ENCODE measurements at places on chromosomes 7 and 10.
A peak's percentile ranks its signal among the peaks of the same experiment; 100 is the strongest.

GRCh38 chr10:70115948-70116682 is 16.5 kb downstream of the AIFM2 start:
- DNase-seq: peak; percentile 76

GRCh38 chr7:90216080-90216674 is 4.6 kb downstream of the STEAP2 start:
- DNase-seq: no peak

- no peak for DNase-seq
These were observed 62.5 kb downstream of the GTF2IRD1 start for GRCh38 chr7:74516214-74516613.

DNA sequence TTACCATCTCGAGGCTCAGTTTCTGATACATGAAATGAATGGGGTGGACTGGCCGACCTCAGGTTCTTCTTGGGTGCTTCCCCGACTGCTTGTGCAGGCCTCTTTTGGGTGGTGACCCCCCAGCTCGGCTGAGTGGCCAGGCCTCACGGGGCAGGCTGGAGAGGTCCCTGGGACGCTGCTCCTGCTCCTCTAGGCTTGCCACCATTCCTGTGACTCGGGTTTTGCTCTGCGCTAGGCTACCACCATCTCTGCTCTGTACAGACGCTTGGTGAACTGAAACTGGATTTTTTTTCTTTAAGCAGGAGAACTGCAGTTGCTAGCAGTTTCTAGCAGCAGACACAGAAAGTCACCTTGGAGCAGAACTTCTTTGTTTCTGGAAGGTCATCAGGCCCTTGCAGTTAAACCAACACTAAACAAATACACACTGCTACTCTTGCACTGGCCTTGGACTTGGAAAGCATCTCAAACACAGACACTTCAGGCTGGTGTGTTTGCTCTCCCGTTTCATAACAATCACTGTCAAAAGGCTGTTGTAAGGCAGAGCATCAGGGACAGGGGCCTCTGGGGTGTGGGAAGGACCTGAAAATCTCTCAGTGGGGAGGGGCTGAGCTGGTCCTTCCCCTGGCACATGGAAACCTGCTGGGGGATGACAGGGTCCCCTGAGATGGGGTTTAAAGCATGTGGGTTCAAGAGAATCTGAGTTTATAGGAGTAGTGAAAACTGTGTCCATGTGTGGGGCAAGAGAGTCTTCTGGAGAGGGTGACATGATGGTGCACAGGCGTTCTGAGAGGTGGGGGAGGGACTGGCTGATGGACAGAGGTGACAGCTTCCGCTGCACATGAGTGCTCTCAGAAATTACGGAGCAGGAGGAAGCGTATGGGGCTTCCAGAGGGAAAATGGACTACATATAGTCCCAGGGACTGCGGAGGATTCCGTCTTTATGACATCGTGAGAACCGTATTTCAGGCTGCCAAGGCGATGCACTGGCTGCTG is 35.0 kb upstream of the GIMAP8 start:
- no peak for DNase-seq

GRCh38 chr7:25389489-25390106 is 161.3 kb upstream of the NPVF start:
- no peak for DNase-seq

DNA sequence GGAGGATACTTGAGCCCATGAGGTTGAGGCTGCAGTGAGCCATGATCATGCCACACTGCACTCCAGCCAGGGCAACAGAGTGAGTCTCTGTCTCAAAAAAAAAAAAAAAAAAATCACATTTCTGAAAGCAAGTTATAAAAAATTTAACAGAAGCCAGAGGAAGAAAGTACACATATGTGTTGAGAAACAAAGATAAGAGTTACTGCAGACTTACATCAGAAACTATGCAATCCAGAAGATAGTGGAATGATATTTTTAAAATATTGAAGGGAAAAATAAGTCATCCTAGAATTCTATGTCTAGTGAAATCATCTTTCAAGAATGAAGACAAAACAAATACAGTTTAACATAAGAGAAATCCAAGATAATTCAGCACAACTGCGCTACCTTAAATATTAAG is 46.9 kb downstream of the ZNF518A start:
- no peak for DNase-seq
